ENCODE measurements at places on chromosomes 3 and 15. TPM values are rescaled to one million over a fixed set of nuclear protein-coding genes. Genes with fewer than 3 reads are reported as not detected.

- H3K36me3 ChIP-seq: peaks cover 2% of the 10 kb centered on the region
- no peak overlapping the region for H3K4me3 ChIP-seq
- peaks cover 46% of the 10 kb centered on the region for H3K4me1 ChIP-seq
- H3K27ac ChIP-seq: no peak overlapping the region
- H3K27me3 ChIP-seq: no peaks in the 10 kb centered on the region
- no peak for DNase-seq
Observed at GRCh38 chr15:39125226-39125625, 455.7 kb upstream of the THBS1 start.

DNA sequence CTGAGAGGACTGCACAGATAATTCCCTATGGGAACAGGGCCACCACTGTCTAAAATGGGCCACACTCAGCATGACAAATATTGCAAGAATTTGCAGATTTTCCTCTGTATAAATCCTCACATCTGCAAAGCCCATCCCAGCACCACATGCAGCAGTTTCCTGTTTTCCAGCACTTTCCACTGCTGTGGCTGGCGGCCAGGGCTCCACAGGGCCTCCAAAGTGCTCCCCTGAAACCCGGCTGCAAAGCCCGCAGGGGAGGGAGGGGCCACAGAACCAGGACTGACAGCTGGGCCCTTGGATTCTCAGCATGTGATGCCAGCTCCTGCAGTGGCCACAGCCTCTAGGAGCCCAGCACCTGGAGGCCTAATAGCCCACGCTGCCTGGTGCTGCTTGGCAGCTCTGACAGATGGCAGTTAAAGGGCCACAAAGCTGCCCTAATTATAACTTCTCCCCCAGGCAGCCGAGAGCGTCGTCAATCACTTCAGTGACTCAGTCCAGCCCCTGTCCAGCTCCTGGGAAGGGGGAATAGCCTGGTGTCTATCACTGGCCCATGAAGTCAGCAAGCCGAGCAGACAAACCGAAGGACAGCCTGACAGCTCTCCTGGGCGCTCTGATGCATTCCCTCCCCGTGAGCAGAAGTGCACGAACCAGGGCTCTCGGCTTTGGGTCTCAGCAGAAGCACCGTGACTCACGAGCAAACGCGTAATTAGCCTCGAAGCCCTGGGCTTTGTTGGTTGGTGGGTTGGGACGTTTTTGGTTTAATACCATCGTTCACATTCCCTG, 4.7 kb downstream of the LRRC15 start:
- H3K27ac ChIP-seq: peak overlapping the region; percentile 45
- peaks cover 21% of the 10 kb centered on the region for H3K27me3 ChIP-seq
- no peaks in the 10 kb centered on the region for H3K36me3 ChIP-seq
- peaks cover 35% of the 10 kb centered on the region for H3K4me1 ChIP-seq
- no peak overlapping the region for H3K4me3 ChIP-seq
- no peak for DNase-seq

DNA sequence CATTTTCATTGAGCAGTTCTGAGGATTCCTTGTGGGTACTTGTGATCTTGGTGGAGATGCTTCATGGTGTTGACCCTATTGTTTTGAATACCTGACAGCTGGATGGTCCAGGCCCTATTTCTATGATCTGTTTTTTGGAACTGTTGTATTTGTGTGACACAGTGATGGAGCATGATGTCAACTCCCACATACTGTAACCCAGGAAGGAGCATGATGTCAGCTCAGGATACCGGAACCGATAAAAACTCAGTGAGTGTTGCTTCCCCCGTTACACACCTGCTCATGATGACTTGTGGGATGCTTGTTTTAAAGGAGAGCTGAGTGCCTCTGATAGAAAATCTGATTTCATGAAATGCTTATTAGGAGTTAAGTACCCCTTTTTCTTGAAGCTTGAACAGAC, 45.1 kb downstream of the ZBTB38 start:
- H3K36me3 ChIP-seq: peaks cover 24% of the 10 kb centered on the region
- no peaks in the 10 kb centered on the region for H3K27me3 ChIP-seq
- peak overlapping the region; percentile 93 for H3K27ac ChIP-seq
- H3K4me3 ChIP-seq: no peak overlapping the region

GRCh38 chr15:27398631-27399161, 427.7 kb downstream of the GABRG3 start:
- peaks cover 1% of the 10 kb centered on the region for H3K36me3 ChIP-seq
- H3K4me3 ChIP-seq: no peak overlapping the region
- H3K4me1 ChIP-seq: peaks cover 6% of the 10 kb centered on the region
- H3K27ac ChIP-seq: no peak overlapping the region
- DNase-seq: no peak

GRCh38 chr3:43171748-43172147, 65.9 kb upstream of the POMGNT2 start:
- DNase-seq: no peak
- no peak overlapping the region for H3K4me3 ChIP-seq
- no peaks in the 10 kb centered on the region for H3K4me1 ChIP-seq

DNA sequence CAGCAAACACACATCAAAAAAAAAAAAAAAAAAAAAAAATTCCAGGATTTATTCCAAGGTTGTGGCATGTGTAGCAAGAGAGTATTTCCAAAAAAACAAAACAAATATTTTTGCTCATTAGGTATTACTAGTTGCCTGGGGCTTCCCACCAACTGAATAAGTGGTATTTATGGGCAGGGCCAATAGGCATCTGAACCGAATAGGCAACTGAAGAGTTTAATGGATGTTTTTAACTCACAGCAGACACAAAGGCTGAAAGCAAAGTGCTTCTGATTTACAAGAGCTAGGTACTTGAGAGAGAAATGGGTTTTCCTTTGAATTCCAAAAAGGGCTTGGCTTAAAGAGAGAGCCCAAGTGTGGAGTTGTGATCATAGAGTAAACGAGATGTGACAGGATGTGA, 21.4 kb downstream of the EIF4E3 start:
- no peak overlapping the region for H3K27ac ChIP-seq
- H3K36me3 ChIP-seq: peaks cover 10% of the 10 kb centered on the region
- no peaks in the 10 kb centered on the region for H3K27me3 ChIP-seq
- H3K4me1 ChIP-seq: peaks cover 10% of the 10 kb centered on the region
- no peak for DNase-seq
- H3K4me3 ChIP-seq: no peak overlapping the region

DNA sequence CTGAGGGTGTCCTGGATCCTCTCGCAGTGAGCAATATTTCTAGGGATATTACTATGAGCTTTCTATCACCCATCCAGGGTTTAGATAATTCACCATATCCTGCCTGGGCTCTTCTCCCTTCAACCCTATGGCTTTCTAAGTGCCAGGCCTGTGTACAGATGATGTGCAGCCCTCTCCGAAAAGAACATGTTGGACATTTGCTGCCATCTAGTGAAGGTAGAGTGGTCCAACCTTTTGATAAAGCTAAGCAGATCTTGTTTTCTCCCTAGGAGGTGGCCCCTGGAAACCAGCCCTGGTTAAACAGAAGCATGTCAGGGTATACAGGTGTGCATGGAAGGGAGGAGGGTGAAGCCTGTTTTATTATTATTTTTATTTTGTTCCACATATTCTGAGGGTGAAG, 27.9 kb upstream of the SCN10A start:
- DNase-seq: no peak
- no peaks in the 10 kb centered on the region for H3K36me3 ChIP-seq
- no peak overlapping the region for H3K4me3 ChIP-seq
- H3K4me1 ChIP-seq: no peaks in the 10 kb centered on the region

DNA sequence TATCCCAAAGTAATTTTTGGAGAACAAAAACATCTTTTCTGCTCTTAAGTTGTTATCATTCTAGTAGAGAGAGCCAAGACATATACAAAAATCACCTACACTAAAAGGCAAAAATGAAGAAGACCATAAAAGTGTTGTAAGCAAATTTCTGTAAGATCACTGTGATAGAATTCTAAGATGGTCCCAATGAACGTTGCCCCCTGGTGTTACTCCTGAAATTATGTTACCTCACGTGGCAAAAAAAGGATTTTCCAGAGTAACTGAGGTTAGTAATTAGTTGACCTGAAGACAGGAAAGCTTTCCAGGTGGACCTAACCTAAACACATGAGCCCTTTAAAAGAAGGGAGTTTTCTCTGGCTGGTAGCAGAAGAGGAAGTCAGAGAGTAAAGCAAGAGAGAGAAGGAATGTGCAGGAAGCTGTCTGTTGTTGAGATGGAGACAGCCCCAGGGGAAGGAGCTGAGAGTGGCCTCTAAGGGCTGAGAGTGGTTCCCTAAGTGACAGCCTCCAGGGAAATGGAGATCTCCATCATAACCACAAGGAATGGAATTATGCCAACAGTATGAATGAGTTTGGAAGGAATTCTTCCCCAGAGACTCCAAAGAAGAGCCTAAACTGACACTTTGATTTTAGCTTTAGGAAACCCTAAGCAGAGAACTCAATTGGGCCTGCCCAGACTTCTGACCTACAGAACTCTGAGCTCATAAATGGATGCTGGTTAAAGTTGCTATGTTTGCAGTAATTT, 205.9 kb downstream of the CD47 start:
- no peak overlapping the region for H3K4me3 ChIP-seq
- H3K4me1 ChIP-seq: peaks cover 36% of the 10 kb centered on the region
- peaks cover 4% of the 10 kb centered on the region for H3K36me3 ChIP-seq
- H3K27me3 ChIP-seq: no peaks in the 10 kb centered on the region
- H3K27ac ChIP-seq: peak overlapping the region; percentile 84
- no peak for DNase-seq

- no peak for DNase-seq
- H3K27ac ChIP-seq: no peak overlapping the region
Observed at GRCh38 chr15:36331531-36332275, 247.7 kb upstream of the CDIN1 start.

DNA sequence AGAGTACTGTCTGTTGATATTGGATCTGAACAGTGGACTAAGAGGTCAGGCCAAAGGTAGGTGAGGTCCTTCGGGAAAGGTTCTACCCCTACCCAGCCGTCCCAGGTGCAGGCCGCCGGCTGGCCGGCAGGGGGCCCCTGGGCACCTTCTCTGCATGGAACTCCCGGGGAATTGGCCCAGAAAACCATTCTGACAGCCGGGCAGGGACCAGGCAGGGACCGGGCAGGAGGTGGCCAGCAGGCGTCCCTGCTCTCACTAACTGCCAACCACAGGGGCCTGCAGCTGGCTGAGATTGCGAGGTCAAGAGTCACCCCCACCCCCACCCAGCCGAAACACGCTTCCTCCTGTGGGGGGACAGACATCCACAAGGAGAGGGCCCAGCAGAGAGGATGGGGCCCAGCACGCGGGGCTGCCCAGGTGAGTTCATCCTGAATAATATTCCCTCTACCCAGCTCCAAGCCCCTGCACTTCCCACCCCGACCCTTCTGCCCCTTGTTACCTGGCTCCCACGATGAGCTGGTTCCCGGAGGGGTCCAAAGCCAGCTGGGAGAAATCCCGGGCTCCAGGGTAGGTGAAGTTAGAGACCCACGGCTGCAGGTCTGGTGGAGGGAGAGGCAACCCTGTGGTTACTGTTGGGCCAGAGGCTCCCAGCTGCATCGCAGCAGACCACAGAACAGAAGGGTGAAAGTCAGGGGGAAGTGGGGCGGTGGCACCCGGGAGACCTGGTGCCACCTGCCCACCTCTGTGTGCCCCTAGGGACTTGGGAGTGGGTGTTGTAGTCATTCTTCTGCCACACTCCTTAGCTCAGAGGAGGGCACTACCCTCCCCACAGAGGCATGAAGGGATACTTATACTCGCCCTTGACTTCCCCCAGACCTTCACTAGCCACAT, 84.4 kb downstream of the SEMA5B start:
- DNase-seq: no peak
- no peak overlapping the region for H3K4me3 ChIP-seq
- H3K36me3 ChIP-seq: peaks cover 2% of the 10 kb centered on the region
- H3K27ac ChIP-seq: peak overlapping the region; percentile 37

Gene NRG4
- total RNA-seq: not detected

Gene AADAC
- not detected for total RNA-seq

Gene IL17RB
- total RNA-seq: 0.22 TPM

Gene ERC2
- total RNA-seq: 1.6 TPM
